ENCODE measurements at places on chromosomes 6 and 20. TPM values are rescaled to one million over a fixed set of nuclear protein-coding genes. Genes with fewer than 3 reads are reported as not detected.

DNA sequence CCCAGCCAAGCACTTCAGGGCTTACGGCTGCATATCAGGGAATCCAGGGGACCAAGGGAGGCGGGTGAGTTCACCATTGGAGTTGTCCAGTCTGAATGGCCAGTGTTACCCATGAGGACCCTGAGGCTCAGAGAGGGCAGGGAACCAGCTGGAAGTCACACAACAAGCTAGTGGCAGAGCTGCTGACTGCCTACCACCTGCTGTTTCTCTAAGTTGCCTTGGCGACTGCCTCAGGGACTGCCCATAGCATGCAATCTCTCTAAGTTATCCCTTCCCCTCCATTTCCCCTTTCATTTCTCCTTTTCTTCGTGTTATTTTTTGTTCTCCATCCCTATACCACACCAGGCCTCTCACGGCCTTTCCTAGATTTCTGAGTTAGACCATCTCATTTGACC, 71.8 kb upstream of the SIRPA start:
- DNase-seq = no peak

- no peak for DNase-seq
Observed at GRCh38 chr6:121733234-121733633, 297.8 kb downstream of the GJA1 start.

GRCh38 chr6:121260651-121261102, 73.6 kb downstream of the TBC1D32 start:
- DNase-seq = no peak

DNA sequence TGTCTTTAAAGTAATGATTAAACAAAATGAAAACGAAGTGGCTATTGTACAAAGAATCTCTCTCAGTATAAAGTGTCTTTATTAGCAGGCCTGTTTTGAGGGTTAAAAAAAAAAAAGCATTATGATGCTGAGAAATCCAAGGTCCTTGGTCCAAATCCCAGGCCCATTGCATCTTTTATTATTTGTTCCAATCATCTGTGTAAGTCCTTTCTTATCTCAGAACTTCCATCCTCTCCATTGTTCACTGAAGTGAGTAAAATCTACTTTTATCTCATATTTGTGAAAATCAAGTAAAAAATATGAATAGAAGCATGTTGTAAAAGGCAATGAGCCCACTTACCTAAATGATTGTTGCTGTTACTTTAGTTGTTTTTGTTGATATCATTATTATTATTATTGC, 499.1 kb upstream of the JAG1 start:
- DNase-seq = no peak

DNA sequence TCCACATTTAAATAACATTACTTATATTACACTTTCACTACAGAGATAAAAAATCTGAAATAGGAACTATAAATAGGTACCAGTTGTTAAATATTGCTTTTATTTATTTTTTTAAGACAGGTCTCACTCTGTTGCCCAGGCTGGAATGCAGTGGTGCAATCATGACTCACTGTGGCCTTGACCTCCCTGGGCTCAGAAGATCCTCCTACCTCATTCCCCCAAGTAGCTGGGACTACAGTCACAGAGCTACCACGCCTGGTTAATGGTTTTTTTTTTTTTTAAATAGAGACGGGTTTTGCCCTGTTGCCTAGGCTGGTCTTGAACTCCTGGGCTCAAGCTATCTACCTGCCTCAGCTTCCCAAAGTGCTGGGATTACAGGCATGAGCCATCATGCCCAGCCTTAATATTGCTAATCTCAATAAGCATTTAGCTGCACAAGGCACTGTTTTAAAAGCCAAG, 17.3 kb downstream of the EEF1E1 start:
- no peak for DNase-seq

GRCh38 chr6:135147637-135148592, 33.2 kb upstream of the MYB start:
- DNase-seq = no peak

DNA sequence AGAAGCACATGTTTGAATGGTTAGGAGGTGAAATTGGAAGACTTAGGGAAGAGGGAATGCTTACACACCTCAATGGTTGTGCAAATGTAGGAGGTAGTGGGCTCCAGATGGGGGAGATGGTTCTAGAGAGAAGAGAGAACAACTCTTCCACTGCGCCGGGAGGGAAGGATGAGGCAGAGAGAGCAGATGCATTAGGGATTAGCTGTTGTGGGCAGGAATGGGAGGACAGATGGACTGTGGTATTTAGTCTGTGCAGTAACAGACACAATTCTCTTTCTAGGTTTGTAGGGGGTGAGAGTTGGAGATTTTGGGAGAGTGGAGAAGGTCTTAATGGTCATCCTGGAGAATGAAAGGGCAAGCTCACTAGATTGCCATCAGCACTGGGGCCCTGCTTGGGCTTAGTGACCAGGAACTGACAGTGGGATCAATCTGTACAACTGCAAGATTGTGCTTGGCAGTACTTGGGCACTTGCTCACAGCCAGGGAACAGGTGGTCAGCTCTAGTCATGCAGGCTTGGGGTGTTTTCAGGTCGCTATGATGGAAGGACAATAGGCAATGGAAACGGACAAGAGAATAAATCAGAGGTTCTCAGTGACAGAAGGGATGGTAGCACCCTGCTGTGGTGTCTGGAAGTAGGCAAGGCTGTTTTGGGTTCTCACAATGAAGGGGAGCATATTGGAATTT, 182.0 kb upstream of the MYLIP start:
- DNase-seq = no peak

- DNase-seq = no peak
Observed at GRCh38 chr20:51695574-51696303, 72.5 kb downstream of the ATP9A start.

DNA sequence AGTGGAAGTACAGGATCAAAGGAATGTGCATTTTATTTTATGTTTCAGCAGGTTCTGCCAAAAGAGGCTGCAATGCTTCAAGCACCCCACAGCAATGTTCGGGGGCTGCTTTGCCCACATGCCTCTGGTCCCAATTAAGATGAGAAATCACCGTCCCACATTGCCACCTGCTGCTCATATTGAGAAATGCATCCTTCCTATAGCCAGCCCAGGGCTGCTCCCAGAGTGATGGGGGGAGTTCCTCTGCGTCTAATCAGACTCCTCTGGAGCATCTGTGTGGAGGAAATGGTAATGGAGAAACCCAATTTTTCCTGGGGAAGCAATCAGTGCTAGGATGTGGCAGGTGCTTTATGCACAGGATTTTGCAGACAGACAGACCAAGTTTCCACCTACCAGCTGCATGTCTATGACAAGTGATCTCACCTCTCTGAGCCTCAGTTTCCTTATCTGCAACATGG, 33.7 kb downstream of the PTGIS start:
- DNase-seq = peak; percentile 76

DNA sequence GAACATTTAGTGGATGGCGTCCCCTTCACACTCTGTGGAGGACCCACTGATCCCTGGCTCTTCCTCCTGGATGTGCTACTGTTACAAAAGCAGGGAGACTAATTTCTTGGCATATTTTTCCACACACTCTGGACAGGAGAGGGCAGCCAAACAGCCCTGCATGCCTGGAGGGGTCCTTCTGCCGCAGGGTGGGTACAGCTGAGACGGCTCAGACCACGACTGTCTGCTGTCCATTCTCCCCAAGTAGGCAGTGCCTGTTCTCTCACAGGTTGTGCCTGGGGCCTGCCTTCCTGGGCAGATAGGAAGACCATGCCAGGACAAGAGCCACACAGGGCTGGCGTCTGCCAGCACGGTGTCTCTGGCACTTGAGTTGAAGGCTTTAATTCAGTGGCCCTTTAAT, 260.1 kb downstream of the FOXC1 start:
- no peak for DNase-seq

- DNase-seq = peak; percentile 41
Observed at GRCh38 chr6:56851074-56851473, 103.8 kb upstream of the BEND6 start.

DNA sequence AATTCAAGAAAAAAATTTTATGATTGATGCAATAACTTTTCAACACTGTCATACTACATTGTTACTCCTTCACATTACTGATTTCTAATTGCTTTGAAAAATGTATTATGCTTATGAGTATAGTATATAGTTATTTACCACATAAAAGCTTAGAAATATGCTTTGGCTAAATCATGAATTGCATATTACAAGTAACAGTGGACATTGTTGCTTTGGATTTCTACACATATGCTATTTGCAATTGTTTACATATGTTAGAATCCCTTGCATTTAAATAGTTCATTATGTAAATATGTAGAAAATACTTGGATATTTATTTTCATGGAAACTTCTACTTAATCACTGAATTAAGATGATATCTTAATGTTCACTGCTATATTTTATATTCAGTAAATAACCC, 577.5 kb downstream of the QKI start:
- no peak for DNase-seq

DNA sequence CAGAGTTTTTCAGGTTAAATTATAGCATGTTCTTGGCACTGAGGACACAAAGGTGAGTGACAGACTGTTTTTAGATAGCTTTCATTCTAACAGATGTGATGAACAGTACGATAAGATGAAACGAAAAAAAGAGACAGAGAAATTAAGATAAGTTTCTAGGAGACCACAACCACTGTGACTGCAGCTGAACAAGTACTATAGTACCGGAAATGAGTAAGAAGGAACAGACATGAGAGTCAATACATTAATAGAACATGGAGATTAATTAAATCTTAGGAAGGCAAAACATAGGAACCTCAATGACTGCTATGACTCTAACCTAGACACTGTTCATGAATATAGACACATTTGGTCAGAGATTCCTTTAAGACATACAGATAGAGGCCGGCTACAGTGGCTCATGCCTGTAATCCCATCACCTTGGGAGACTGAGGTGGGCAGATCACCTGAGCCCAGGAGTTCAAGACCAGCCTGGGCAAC, 40.2 kb downstream of the HBS1L start:
- DNase-seq = no peak

DNA sequence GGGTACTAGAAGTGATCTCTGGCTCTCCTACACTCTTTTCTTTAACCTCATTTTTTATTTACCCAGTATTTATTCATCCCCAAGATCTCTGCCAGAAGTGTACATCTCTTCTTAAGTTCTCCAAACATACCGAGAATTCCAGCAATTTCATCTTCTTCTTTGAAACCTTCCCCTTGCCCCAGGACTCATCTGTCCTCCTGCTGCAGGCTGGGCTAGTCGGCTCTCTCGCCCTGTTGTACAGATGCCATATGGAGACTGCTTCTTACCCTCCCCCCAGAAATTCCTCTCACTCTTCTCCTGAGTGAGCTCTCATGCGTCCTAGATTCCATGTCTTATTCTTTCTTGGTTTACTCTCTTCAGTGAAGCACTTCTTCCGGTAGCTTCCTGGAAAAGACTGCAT, 21.9 kb upstream of the PNRC1 start:
- DNase-seq = no peak

GRCh38 chr6:34035704-34036356, 110.1 kb downstream of the GRM4 start:
- no peak for DNase-seq

GRCh38 chr20:39516964-39517363, 554.8 kb downstream of the DHX35 start:
- no peak for DNase-seq

- peak; percentile 56 for DNase-seq
Observed at GRCh38 chr6:72621291-72622093, at the start of gene KCNQ5. TSS of gene KCNQ5 (plus strand) at chr6:72622064.

GRCh38 chr20:31551163-31552081, 37.2 kb downstream of the HM13 start:
- DNase-seq = no peak

DNA sequence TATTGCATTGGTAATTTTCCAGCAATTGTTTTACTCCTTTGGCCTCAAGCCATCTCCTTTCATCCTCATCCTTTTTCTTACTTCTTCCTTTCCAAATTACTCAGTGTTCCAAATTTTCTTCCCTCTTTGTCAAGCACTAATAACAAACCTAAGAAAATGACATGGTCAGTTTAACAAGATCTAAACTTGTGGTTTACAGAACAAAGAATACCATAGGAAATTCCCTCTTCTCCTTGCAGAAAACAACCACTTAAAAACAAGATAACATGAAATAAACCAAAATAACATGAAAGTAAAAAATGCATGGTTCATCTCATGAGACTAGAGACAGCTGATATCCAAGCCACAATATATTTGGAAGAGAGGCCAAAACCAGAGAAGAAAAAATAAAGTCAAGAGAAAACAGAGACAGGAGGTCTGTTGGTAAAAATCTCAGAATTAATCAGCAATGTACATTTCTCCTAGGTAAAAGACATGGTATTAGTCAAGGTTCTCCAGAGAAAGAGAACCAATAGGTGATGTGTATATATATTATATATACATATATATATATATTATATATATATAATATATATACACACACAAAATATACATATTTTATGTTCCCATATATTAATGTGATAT, 51.0 kb upstream of the SENP6 start:
- DNase-seq = no peak

DNA sequence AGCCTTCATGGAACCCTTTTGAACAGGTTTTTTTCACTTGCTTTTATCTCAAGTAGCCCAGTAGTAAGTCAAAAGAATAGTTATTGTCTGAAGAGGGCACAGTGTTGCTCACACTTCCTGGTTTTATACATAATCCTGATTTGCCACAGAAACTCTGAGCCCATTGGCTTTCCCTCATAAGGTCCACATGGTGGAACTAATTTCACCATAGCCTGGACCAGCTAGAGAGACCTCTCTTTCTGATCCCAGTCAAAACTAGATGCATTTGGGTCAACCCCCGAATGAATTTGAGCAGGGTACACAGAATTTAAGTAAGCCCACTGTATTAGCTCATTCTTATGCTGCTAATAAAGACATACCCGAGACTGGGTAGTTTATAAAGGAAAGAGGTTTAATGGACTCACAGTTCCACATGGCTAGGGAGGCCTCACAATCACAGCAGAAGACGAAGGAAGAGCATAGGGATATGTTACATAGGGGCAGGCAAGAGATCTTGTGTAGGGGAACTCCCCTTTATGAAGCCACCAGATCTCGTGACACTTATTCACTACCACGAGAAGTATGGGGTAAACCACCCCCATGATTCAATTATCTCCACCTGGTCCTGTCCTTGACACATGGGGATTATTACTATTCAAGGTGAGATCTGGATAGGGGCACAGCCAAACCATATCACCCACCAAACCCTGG, 6.2 kb downstream of the RWDD2A start:
- no peak for DNase-seq

EXOC2 gene
- total RNA-seq = 40.2 TPM

C20orf141 gene
- total RNA-seq = not detected

FRMD1 gene
- 0.98 TPM for total RNA-seq

ARFGAP1 gene
- 115 TPM for total RNA-seq

PAX1 gene
- not detected for total RNA-seq

ZNF76 gene
- total RNA-seq = 21.4 TPM

OOEP gene
- 0.87 TPM for total RNA-seq

MOXD1 gene
- 2.3 TPM for total RNA-seq

ZNF311 gene
- 3.7 TPM for total RNA-seq

RSPO4 gene
- total RNA-seq = 8.5 TPM

HCK gene
- 1.4 TPM for total RNA-seq

IL17A gene
- total RNA-seq = not detected

MUCL3 gene
- total RNA-seq = 0.21 TPM

IL17F gene
- total RNA-seq = not detected

CSTF1 gene
- total RNA-seq = 54.2 TPM

COL12A1 gene
- total RNA-seq = 1.4 TPM

FAM83B gene
- total RNA-seq = 3.9 TPM

SIRPB1 gene
- 0.11 TPM for total RNA-seq

ITPR3 gene
- 47.3 TPM for total RNA-seq

HSPA1B gene
- 105 TPM for total RNA-seq

BFSP1 gene
- total RNA-seq = 3.0 TPM

RAD21L1 gene
- total RNA-seq = 0.77 TPM

SIGLEC1 gene
- 0.04 TPM for total RNA-seq

TBX18 gene
- not detected for total RNA-seq

GGTLC1 gene
- total RNA-seq = not detected

CDC25B gene
- 37.5 TPM for total RNA-seq

ZSWIM1 gene
- total RNA-seq = 15.2 TPM

TRDN gene
- total RNA-seq = 56.4 TPM
